ENCODE measurements at places on chromosomes 1 and 21.

DNA sequence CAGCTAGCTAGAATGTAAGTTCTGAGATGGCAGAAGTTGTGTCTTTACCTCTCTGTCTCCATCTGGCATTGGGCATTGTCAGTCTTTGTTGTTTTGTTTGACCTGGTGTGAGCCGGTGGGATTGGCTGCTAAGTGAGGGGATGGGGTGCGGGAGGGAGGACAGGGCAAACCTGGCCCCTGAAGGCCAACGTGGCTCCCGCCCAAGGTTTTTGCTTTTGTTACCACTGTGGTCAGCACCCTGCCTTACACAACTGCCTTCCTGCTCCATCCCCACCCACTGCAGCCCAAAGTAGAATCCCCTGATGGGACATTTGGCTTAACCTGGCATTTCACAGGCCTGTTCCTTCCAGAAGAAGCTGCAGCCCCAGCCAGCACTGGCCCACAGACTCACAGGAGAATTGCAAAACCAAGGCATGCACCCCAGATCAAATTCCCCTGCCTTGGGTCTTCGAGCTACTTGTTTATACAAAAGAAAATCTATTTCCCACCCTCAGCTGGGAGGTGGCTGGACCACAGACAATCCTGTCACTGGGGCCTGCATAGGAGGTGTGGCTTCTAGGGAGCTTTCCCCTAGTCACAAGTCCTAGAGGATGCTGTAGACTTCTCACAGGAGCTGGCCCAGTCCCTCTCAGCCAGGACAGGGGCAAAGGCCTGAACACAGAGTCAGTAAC is 147.5 kb downstream of the TRABD2B start:
- DNase-seq, result peak; percentile 49

DNA sequence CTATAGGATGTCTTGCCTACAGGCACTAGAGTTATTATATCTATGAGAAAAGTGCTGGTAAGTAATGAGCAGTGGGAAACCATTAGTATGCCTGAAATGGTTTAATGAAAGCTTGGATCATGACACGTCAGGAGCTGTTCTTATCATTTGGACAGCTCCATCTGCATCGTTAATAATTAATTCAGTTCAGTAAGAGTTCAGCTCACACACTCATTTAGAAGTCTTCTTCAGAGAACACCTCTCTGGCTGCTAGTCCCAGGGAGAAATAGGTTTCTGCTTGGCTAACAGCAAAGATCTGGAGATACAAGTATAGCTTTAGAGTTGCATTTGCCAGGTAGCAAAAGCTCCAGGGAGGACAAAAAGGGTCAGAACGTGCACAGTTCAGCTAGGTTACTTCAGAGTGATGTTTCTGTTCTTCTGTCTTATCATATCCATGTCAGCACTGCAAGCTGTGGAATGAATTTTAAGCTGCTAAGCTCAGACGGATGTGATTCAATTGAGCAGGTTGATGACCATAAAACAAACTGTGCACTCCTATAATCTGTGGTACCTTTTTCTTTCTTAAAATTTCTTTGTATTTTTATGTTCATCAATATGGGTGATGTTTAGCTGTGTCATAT is 173.6 kb downstream of the ADGRL2 start:
- no peak for DNase-seq

DNA sequence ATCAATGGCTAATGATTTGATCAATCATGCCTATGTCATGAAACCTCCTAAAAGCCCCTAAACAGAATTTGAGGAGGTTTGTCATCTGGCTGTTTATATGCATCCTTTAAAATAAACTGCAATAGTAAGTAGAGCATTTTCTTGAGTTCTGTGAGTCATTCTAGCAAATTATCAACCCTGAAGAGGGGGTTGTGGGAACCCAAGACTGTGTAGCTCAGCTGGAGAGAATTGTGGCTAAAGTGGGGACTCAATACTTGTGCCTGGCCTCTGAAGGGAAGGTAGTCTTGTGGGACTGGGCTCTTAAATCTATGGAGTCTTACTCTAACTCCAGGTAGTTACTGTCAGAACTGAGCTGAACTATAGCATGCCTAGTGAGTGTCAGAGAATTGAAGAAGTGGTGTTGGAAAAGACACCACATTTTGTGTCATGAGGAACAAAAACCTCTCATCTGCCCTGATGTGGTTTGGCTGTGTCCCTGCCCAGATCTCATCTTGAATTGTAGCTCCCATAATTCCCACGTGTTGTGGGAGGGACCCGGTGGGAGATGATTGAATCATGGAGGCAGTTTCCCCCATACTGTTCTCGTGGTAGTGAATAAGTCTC is 402.4 kb downstream of the USH2A start:
- no peak for DNase-seq

- DNase-seq, result no peak
Measured at GRCh38 chr1:118101999-118102398, 83.0 kb downstream of the SPAG17 start.

GRCh38 chr1:193321242-193321840 is 134.9 kb upstream of the B3GALT2 start:
- DNase-seq, result no peak

GRCh38 chr1:112110031-112110430 is 120.6 kb upstream of the KCND3 start:
- DNase-seq, result no peak

DNA sequence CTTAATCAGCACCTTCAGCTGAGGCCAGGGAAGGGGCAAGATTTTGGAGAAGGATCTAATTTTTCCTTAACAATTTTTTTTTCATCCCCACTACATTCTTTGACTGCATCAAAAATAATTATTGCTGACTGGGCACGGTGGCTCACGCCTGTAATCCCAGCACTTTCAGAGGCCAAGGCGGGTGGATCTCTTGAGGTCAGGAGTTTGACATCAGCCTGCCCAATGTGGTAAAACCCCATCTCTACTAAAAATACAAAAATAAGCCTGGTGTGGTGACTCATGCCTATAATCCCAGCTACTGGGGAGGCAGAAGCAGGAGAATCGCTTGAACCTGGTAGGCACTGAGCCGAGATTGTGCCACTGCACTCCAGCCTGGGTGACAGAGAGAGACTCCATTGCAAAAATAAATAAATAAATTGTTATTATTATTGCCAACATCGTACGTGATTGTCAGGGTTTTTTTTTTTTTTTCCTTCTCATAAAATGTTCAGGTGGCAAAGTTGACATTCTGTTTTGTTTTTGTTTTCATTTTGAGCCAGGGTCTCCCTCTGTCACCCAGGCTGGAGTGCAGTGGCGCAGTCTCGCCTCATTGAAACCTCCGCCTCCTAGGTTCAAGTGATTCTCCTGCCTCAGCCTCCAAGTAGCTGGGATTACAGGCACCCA is 37.3 kb upstream of the MORC3 start:
- DNase-seq, result peak; percentile 28

GRCh38 chr1:41169066-41169798 is 72.9 kb downstream of the SCMH1 start:
- no peak for DNase-seq

- no peak for DNase-seq
Measured at GRCh38 chr1:93411000-93411399, 36.9 kb upstream of the FNBP1L start.

DNA sequence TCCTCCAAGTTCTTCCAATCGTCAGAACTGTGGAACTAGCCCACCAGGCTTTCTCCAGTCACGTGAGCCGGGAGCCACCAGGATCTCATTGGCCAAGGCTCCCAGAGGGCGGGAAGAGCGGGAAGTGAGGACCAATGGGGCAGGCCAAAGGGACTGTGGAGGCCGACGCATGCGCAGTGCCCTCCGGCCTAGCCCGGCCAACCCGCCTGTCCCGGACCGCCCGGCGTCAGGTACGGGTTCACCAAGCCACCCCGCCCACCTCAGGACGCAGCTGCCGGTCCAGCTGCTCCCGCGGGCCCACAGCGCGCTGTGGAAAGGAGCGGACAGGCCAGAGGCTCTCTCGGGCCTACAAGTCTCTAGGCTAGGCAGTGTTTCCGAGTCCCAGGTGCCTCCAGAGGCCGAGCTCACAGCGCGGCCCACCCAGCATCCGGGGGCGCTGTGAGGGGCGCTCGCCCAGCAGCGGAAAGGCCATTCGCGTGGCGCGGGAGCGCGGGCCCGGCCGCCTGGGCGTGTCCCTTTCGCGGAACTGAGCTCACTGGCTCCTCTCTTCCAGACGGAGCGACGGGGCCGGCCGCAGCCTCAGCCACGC is 10.9 kb downstream of the OR14I1 start:
- no peak for DNase-seq

GRCh38 chr1:66945316-66945715 is 20.5 kb downstream of the MIER1 start:
- no peak for DNase-seq

DNA sequence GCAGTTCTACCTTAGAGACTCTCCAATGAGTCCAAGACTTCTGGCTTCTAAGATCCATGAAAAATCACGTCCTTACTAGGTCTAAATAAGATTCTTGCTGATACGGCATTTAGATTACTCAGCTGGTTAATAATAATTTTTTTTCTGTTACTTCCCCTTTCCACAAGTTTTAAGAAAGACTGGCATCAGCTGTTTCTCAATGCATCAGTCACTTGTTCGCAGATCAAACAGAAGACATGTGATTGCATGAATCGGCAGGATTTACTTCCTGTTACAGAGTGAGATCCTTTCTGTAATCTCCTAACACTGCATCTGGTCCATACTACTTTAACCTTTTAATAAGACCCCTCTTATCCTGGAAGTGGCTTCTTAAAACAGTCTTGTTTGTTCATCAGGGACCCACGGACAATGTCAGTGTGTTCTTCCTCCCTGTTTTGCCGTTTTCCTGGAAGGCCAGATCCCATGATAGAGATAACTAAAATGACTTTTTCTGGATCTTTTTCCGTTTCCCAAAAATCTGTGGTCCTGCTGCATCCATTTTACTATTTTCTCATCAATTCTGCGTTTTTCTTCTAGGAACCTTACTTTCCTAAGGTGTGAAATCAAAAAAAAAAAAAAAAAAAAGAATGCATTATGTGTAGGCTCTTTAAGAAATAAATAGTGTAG is 6.1 kb downstream of the NPL start:
- DNase-seq, result no peak

GRCh38 chr1:11535761-11536572 is 57.0 kb downstream of the DISP3 start:
- DNase-seq, result no peak

GRCh38 chr1:8374812-8375211 is 56.9 kb downstream of the SLC45A1 start:
- DNase-seq, result no peak

DNA sequence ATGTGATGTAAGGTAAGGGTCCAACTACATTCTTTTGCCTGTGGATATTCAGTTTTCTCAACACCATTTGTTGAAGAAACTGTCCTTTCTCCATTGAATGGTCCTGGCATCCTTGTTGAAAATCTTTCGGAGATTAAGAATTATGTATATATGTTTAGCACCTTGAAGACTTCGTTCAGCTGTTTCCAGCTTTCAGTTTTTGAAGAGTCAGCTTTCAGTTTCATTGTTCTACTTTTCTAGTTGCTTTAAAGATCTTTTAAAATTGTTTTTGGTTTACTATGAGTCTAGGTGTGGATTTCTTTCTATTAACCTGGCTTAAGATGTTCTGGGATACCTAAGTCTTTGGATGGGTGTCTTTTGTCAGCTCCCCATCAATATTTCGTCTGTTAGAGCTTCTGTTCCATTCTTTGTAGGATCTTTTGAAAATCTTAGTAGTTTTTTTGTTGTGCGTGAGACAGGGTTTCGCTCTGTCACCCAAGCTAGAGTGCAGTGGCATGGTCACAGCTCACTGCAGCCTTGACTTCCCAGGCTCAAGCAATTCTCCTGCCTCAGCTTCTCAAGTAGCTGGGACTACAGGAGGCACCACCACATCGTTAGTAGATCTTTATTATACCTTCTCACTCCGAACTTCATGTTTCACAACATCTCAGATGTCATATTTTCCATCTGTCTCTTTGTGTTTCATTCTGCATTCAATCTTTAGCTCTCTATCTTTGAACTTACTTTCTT is 353.5 kb upstream of the B3GALT2 start:
- no peak for DNase-seq

DNA sequence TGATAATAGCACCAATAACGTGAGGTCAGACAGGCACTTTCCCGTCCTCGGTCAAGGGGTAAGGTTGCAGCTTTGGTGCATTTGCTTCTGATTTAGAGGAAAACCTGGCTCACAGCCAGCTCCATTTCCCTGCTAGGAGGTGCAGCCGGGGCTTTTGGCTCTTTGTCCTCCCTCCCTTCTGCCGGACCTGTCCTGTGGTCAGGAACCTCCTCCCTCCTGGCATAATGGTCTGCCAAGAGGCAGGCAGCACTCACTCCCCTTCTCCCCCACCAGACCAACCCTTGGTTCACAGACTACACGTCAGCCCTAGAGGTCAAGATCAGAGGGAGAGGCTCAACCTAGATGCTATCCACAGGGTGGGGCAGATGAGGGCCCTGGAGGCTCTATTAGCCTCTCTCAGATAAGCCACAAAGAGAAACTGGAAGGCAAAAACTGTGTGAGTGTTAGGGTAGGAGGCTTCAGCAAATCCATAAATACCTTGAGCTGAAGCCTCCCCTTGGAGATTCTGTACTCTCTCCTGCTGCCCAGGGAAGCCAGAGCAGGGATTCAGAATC is 64.8 kb downstream of the PLXNA2 start:
- DNase-seq, result no peak

- DNase-seq, result no peak
Measured at GRCh38 chr21:26405735-26406361, 167.2 kb downstream of the CYYR1 start.

GRCh38 chr1:54949053-54949452 is 31.4 kb upstream of the TMEM61 start:
- no peak for DNase-seq

- no peak for DNase-seq
Measured at GRCh38 chr1:58515794-58516401, 30.6 kb downstream of the OMA1 start.

- DNase-seq, result no peak
Measured at GRCh38 chr1:226003502-226004170, 4.5 kb upstream of the SDE2 start.

GRCh38 chr1:226641671-226642231 is 93.2 kb downstream of the STUM start:
- DNase-seq, result no peak

GRCh38 chr1:72166426-72166825 is 115.9 kb downstream of the NEGR1 start:
- no peak for DNase-seq

- DNase-seq, result no peak
Measured at GRCh38 chr1:233868461-233868860, 36.0 kb upstream of the SLC35F3 start.

DNA sequence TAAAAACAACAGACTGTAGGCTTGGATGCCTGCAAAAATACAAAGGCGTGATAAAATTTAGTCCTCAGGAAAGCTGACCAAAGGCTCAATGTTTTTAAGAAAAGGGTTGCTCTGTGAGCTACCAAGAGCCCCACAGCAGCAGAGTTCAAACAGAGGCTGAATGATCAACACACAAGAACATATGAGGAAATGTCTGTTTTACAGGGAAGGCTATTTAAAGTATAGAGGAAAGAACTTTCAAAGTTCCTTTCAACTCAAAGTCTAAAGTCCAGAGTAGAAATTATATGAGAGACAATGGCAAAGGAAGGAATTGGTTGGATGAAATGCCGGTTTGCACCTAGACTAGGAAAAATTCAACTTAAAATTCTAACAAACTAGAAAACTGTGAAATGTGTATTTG is 8.6 kb downstream of the CLSTN1 start:
- DNase-seq, result no peak
